ENCODE measurements at places on chromosomes 1 and 21.
A peak's percentile ranks its signal among the peaks of the same experiment; 100 is the strongest.

- no peak for DNase-seq
Measured at GRCh38 chr1:221032637-221033280, 153.5 kb downstream of the HLX start.

DNA sequence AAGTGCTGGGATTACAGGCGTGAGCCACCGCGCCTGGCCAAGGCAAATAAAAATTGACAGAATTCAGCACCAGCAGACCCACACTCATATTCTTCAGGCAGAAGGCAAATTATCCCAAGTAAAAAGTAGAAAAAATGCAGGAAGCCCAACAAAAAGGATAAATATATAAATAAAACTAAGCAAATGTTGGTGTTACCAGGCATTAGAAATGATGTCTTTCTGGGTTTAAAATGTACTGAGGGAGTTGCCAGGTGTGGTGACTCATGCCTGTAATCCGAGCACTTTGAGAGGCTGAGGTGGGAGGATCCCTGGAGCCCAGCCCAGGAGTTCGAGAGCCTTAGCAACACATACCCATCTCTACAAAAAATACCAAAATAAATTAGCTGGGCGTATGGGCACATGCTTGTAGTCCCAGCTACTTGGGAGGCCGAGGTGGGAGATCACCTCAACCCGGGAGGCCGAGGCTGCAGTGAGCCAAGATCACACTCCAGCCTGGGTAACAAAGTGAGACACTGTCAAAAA is 6.3 kb downstream of the INTS11 start:
- no peak for DNase-seq

GRCh38 chr1:247407180-247407616 is 8.8 kb upstream of the NLRP3 start:
- DNase-seq, result peak; percentile 50

GRCh38 chr1:18989896-18990295 is 33.4 kb upstream of the IFFO2 start:
- DNase-seq, result no peak

- no peak for DNase-seq
Measured at GRCh38 chr1:162857850-162858249, 3.1 kb downstream of the CCDC190 start.

DNA sequence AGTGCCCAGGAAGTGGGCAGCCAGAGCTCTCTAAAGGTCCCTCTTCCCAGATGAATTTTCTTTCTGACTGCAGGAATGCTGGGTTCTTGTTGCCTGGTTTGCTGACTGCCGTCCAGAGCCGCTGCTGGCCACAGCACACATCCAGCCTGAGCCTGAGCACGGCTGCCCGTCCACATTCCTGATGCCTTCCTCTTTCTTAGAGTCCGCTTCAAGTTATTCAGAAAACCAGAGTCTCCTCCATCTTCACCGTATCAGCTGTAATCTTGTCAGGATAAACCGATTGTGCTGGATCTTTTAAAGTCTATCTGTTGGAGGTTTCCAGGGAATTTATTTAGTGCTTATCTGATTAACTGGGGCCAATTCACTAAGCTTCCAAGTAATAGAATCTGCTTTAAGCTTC is 84.8 kb upstream of the BCAR3 start:
- no peak for DNase-seq

GRCh38 chr21:43657355-43658087 is 1.8 kb downstream of the HSF2BP start:
- DNase-seq, result no peak

- DNase-seq, result peak; percentile 8
Measured at GRCh38 chr21:44709426-44710293, 1.7 kb downstream of the TSPEAR start.

DNA sequence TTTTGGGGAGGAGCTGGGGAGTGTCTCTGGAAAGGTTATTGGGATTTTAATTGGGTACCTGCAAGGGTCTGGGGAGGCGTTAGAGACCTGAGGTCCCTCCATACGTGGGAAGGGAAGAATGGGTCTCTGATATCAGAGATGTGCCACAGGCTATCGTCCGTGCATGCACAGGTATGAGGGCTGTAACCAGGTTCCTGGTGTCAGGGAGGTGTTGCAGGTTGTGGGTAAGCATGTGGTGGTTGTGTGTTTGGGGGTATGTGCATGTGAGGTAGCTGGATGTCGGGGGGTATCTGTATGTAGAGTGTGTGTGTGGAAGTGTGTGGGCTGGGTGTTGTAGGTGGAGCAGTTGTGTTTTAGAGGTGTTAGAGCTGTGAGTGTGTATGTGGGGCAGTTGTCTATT is 8.3 kb downstream of the AHDC1 start:
- DNase-seq, result no peak

DNA sequence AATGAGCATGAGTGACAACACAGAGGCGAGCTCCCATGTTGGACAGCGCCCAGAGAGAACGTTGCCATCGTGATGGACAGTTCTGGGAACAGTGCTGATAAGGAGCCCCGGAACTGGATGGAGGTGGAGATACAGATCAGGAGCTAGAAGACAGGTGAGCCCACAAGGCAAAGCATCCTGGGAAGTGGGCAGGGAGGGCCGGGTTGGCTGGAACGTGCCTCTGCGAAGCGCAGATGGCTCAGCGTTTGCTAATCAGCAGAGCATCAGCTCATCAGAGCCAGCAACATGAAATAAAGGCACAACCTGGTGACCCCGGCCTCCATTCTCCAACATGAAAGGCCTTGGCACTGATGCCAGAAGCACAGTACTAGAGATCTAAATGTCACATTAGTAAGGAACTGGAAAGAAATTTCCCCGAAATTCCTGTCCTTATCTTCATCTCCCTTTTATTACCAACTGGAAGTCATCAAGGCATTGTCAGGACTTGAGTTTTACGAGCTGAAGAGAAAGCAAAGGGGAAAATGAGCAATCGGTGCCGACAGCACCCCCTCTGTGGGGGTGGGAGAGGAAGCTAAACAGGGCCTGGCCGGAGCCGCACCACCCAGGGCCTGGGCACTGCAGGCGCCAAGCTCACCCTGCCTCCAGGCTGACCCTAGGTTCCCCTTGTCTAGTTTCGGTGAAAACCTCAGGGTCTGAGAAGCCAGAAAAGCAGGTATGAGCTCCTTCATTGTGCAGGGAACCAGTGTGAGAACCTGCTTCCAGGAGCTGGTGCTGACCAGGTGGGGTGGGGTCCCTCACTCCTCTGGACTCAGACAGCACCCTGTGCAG is 19.9 kb downstream of the ABCA4 start:
- no peak for DNase-seq

GRCh38 chr1:171083222-171083621 is 7.5 kb upstream of the FMO3 start:
- no peak for DNase-seq

- no peak for DNase-seq
Measured at GRCh38 chr1:84573481-84573966, 716 bp downstream of the CTBS start.

DNA sequence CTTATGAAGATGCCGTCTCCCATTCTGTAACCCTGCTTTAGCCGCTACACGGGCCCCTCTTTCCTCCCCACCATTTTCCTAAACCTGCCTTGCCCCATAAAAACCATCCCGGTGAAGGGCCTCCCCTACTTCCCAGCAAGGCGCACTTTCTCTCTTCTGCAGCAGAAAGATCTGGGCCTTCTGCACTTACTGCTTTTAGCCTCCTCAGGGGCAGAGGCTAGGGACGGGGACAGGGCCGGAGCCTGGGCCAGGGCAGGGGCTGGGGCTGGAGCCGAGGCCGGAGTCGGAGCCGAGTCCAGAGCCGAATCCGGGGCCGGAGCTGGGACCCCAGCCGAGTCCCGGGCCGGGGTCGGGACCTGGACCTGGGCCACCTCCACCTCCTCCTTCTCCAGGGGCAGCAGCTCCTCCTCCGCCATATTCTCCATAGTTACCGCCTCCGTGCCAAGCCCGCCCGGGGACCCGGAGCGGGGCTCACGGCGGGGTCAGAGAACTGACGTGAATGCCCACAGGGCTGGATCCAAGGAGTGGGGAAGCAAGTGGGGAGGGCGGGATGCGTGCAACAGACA is 382 bp downstream of the TRMT1L start:
- DNase-seq, result no peak

GRCh38 chr1:208030288-208031091 is 119.6 kb upstream of the CD34 start:
- DNase-seq, result no peak

- no peak for DNase-seq
Measured at GRCh38 chr1:184242507-184242943, 144.3 kb upstream of the C1orf21 start.

GRCh38 chr1:99482286-99482685 is 163.6 kb upstream of the PALMD start:
- no peak for DNase-seq

DNA sequence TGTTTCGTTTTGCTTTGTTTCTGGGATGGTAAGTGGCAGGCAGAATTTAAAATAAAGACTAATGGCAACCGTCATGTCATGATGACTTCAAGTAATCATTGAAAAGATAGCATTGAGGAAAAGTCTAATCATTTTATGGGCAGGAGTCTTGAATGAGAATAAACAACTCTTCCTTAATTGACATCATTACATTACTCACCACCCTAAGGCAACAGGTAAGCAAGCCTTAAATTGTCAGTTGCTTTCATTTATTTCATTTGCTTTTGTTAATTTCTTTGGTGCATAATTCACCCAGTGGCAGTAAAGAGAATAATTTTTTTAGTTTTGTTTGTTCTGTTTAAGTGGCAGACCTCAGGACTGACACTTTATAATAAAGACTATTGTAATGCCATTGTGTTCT is 669.0 kb downstream of the RWDD3 start:
- no peak for DNase-seq

GRCh38 chr1:36572906-36573305 is 90.2 kb upstream of the CSF3R start:
- no peak for DNase-seq

DNA sequence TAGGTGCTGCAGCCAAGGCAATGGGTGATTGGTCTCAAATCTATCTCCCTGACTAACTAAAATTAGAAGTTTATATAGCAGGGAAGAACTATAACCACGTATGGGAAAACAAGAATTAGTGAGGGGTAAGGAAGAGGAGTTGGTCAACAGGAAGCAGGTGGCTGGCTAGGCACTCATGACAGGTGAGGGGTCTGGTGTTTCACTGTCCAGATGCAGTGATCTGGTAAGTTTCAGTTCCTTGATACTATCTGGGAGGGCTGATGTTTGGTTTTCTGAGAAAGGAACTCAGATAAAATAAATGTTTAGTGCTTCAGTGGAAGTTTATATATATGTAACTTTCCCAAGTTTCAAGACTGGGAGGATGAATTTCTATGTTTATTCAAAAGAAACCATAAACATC is 11.6 kb upstream of the POU2F1 start:
- no peak for DNase-seq

- DNase-seq, result no peak
Measured at GRCh38 chr21:42640486-42640885, 12.9 kb upstream of the PDE9A start.

- DNase-seq, result no peak
Measured at GRCh38 chr1:59310549-59311250, 13.8 kb downstream of the FGGY start.

DNA sequence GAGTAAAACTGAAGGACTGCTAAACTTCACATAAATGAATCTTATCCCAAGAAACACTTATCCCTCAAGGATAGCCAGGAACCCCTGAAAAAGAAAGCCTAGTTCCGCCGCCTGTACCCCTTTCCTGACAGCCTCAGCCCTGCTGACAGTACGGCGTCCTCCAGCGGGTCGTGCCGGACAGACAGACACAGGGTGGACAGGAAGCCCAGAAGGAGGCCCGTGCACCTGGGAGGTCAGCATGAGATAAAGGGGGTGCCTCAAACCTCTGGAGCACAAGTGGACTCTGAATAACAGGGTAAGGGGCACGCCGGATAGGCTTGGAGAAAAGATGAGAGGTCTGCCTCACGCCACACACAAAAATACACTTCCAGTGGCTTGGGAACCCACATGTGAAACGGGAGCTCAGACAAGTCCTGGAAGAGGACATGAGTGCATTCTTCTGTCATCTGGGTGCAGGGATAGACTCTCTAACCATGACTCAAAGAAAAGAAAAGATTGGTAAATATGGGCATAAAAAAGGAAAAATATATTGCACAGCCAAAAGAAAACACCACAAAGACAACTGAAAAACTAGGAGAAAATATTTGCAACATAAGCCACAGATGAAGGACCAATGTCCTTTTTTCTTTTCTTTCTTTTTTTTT is 17.3 kb upstream of the ADARB1 start:
- no peak for DNase-seq

GRCh38 chr1:230212405-230212936 is 145.4 kb downstream of the GALNT2 start:
- no peak for DNase-seq

GRCh38 chr1:38138498-38139233 is 92.1 kb upstream of the POU3F1 start:
- no peak for DNase-seq

GRCh38 chr1:237279629-237280028 is 237.6 kb downstream of the RYR2 start:
- DNase-seq, result no peak

DNA sequence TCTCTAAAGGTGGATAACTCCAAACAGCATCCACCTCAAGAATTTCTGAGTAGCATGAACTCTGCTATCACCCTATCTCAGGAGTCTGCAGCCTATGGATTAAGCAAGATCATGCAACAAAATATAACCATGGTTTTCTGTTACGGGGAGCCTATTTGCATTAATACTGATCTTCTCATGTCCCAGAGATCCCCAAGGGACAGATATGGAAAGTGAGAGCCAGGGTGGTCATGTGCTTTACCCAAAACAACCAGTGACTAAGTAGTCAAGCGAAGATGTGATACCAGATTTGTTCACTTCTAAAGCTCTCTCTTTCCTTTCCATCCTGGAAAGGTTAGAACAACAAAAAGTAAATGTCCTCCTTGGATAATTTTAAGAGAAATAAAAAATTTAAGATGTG is 125.1 kb downstream of the PRRX1 start:
- no peak for DNase-seq

- peak; percentile 47 for DNase-seq
Measured at GRCh38 chr1:155241069-155241679, 14.1 kb downstream of the ENTREP3 start.

- no peak for DNase-seq
Measured at GRCh38 chr1:3504151-3504821, 49.8 kb downstream of the ARHGEF16 start.

DNA sequence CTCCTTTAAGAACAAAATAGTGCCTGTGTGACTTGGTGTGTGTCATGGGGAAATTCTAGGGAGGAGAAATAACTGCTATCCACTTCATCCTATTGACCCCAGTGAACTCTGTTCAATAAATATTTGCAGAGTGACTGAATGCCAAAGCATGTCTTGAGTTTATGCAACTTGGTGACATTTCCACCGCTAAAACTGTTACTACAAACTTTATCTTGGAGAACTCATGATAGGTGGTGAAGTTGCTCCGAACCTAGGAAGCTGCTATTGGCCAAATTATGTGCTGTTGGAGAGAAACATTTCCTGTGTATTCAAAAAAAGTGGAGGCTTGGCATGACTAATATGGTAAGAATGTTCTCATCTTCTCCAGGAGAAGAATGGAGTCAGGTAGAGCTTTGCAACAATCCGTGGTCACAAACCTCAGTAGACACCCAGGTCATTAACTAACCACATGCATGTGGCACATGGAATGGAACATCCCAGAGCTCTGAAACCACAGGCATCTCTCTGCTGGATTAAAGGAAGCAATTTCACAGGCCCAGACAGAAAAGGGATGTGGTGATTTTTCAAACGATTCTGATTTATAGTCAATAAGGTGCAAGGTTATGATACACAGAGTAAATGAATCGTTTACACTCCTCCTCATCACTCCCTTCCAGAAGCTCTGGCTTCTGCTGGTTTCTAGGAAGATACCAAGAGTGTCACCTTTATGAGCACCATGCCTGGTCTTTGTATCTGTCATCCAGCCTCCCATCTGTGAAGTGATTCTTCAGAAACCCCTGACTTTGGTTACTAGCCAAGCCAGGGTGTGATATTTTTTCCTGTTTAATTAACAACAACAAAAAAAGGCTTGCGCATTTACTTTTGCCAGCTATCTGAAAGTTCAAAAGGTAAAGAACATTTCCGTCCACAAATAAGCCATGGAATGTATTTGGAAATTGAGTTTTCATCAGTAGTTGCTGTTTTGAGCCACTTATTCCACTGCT is 361.1 kb downstream of the TGFB2 start:
- no peak for DNase-seq
